T-cell (primary cell): ENCODE measurements at places on chromosomes 1 and 21. TPM values are rescaled to one million over a fixed set of nuclear protein-coding genes. Genes with fewer than 3 reads are reported as not detected.

Gene RAB25
- total RNA-seq: 1.9 TPM

Gene NUP210L
- total RNA-seq: 0.14 TPM

Gene AP4B1
- total RNA-seq: 58.3 TPM

Gene TEDDM1
- total RNA-seq: not detected

Gene PRDM16
- total RNA-seq: not detected

Gene MXRA8
- 6.8 TPM for total RNA-seq

Gene APCS
- not detected for total RNA-seq

Gene RNF187
- 105 TPM for total RNA-seq

Gene LCE1C
- total RNA-seq: not detected

Gene CHODL
- total RNA-seq: 0.47 TPM

Gene CA6
- 2.8 TPM for total RNA-seq

Gene TCHHL1
- not detected for total RNA-seq

Gene GPA33
- total RNA-seq: 18.9 TPM

Gene EFNA4
- total RNA-seq: 3.1 TPM

Gene MPZ
- total RNA-seq: 6.1 TPM

Gene KCNJ15
- 0.23 TPM for total RNA-seq

Gene FAM163A
- total RNA-seq: not detected

Gene CCDC181
- not detected for total RNA-seq

Gene CRYBG2
- 5.1 TPM for total RNA-seq

Gene RUNX1
- total RNA-seq: 117 TPM

Gene TFF3
- not detected for total RNA-seq

Gene REG4
- 7.7 TPM for total RNA-seq

Gene BMP8B
- total RNA-seq: 0.63 TPM

Gene SLC44A3
- total RNA-seq: 0.53 TPM

Gene HAO2
- total RNA-seq: not detected

Gene PWP2
- 12.3 TPM for total RNA-seq
